ENCODE measurements at places on chromosomes 3 and 15.

DNA sequence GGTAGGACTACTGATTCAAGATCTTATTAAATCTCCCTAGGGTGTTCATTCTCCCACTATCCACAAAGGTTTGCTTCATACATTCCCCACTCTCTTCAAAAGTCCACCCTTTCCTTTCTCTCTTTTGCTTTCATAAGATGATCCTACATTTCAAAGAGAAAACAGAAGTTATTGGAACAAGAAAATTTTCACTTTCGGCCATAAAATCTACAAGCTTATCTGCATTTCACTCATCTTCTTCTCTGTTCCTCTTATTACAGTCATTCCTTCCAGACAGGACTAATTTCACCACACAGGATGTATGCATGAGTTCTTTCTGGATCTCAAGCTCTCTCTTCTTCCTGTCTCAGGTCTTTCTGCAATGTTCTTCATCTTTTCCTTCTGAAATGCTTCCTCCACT is 238.7 kb downstream of the ISL2 start:
- no peak for DNase-seq

- DNase-seq: no peak
Observed at GRCh38 chr15:68593828-68594532, 15.2 kb downstream of the CORO2B start.

- no peak for DNase-seq
Observed at GRCh38 chr3:49763981-49764380, 22.4 kb downstream of the IP6K1 start.

DNA sequence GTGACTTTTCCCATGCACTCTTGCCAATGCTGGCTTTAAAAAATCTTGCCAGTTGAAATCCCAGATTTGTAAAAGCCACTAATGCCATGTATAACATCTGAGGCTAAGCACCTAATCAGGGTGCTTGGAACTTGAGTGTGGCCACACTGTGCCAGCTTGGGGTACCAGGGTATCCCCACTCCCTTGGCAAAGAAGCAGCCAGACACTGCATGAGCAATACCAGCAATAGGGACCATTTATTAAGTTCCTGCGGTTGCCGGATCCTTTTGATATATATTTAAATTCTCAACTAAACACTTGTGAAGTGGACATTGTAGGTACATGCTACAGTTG is 2.2 kb upstream of the RHCG start:
- DNase-seq: no peak

DNA sequence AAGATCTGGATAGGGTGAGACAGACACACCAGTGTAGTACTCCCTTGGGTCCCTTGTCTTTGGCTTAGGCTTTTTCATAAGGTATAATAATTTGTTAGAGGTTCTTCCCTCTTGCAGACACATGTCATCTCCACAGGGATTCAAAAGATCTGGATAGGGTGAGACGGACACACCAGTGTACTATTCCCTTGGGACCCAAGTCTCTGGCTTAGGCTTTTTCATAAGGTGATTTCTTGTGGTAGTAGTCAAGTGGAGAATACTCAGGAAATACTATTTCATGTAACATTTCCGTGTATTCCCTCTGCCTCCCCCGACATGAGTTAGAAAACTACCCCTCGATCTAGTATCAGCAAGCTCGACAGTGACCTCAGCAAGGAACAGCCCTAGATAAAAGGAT is 954 bp upstream of the MAPKBP1 start:
- no peak for DNase-seq

DNA sequence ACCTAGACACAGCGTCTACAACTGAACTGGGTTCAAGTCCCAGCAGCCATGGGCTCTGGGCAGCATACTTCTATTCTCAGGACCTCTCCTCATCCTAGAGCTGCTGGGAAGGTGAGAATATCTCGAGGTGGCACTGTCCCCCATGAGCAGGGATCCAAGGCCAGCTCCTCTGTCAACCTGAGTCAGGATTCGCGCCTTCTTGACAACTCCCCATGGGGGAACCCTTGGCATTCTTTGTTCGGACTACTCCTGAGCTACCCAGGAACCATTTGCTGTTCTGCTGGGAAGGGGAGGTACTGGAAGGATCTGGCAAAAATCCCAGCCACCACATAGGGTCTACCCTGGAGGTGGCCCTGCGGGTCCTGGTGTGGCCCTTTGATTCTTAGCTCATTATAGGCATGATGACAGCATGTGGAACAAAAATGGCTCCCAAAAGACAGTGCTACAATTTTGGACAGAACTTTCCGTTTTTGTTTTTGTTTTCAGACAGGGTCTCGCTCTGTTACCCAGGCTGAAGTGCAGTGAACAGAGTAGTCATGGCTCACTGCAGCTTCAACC is 22.3 kb downstream of the PLXNB1 start:
- no peak for DNase-seq

DNA sequence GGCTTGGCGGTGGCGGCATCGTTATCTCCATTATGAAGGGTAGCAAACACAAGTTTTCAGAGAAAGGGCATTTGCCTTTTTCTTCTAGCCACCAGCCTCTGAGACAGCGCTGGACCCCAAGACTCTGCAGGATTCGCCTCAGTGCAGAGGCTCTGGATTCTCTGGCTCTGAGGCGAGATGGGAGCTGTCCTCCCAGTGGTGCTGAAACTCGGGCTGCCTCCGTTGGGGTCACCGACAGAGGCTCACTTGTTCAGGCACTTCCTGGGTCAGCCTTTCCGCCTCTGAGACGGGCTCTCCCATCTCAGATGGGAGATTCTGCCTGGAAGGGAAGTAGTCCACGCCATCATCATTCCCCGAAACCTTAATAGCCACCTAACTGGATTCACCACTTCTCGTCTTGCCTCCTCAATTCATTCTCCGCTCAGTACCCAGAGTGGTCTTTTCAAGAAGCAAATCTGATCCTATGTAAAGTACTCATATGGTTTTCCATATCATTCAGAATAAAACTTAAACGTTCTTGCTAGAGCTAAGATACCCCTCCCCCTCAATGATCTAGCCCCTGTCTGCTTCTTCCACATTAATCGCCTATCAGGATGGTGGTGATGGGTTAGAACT is 76.9 kb downstream of the RHCG start:
- DNase-seq: peak; percentile 66

DNA sequence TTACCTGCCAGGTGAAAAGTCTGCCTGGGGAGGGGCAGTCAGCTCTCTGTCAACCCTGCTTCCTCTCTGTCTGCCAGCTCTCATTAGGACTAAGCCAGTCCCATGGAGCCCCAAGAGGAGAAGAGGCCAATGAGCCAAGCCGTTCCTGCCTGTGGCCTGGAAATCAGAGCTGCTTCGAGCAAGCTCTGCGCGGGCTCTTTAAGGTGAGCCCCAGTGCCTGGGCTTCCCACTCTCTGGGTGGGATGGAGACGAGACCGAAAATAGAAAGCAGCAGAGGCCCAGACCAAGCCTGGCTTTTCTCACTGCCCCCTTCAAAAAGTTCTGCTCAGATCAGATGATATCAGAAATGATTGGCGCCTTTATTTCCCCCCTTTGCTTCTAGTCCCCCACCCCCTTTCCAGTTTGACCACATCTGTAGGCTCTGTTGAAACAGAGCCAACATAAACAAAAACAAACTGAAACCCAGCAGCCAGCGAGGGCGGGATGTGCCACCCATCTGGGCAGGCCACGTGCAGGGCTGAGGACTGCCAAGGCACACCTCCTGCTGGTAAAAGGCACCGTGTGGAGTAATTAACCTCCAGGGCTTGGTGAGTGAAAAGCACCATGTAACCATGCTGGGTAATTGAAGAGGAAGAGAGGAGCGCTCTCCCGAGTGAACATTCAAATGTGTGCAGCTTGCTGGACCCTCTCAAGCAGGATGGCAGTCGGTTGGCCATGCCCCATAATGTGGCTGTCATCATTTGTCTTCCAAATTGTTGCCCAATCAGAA is 471.0 kb upstream of the PROK2 start:
- DNase-seq: no peak

DNA sequence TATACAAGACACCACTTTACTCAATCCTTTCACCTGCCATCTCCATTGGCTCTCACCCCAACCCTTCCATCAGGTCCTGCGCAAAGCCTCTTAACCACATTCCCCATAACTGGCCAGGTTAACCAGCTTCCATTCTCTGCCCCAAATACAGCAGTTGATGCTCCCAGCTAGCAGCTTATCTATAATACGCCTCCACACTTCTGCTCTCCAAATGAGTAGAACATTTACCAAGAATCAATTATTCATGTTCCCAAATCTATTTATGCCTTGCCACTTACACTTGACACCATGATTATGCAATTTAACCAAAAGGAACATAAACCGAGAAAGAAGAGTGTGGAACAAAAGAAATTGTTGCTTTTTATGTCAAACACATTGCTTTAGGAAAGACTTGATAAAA is 103.7 kb upstream of the TPM1 start:
- DNase-seq: no peak

- DNase-seq: peak; percentile 61
Observed at GRCh38 chr15:101048176-101048575, 129.0 kb downstream of the LRRK1 start.

DNA sequence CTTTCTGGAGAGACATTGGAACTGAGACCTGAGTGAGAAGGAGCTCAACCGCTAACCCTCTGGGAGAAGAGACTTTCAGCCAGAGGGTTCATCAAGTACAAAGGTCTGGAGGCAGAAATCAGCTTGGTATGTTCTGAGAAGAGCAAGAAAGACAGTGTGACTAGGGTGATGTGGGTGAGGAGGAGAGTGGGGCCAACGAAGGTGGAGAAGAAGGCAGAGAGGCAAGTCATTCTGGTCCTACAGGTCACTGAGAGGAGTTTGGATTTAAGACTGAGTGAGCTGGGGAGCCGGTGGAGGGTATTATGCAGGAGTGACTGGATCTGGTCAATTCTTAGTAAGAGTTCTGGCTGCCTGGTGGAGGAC is 12.2 kb downstream of the XIRP1 start:
- no peak for DNase-seq

DNA sequence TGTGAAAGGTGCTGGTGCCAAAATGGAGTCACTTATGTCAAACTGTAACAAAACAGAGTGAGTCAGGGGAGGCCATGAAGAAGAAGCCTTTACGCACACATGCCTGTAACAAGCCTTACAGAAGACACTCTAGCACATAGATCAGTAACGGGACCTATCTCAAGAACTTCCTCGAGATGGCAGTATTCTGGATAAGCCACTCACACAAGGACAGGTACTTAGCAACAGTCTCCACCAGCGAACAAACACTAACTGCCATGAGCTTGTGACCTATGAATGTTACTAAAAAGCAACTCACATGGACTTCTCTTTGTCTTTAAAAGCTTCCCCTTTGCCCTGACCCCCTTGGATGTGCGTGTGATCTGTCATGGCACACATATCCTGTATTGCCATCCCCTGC is 235.1 kb downstream of the CD47 start:
- no peak for DNase-seq

DNA sequence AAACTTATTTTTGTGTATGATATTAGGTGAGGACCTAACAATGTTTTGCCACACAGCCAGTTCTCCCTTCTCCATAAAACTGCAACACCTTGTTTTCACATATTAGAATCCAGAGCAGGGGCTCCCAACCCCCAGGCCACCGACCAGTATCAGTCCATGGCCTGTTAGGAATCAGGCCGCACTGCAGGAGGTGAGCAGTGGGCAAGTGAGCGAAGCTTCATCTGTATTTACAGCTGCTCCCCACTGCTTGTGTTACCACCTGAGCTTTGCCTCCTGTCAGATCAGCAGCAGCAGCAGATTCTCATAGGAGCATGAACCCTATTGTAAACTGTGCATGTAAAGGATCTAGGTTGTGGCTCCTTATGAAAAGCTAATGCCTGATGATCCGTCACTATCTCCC is 185.9 kb upstream of the NSMCE3 start:
- no peak for DNase-seq

DNA sequence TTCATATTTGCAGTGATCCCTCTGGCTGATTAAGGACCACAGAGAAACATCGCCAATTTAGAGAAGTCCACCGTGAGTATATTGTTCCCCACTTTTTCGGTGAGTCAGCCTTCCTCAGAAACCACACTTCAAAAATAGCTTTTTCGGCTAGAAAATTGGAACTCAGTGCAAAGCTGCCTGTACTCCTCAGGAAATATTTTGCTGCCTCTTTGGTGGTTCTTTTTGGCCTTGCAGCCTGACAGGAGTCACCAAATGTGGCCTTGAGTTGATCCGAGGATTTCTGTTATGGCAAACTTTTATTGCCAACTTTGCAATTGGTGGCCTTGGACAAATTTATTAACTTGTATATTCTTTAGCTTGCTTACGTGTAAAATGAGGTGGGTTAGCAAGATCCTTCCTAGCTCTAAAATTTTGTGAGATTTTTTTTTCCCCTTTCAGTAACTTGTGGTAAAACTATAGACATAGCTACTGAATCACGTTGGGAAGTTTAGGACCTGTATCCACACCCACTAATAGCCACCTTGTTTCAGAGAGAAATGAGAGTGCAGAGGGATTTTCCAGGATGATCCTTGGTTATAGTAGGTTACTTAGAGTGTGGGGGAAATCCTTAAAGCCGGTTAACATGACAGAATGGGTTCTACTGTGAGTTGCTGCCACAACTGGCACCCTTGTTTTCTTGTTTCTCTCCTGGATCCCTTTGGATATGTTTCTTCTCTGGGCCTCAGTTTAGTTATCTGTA is 9.9 kb downstream of the ARL6IP5 start:
- no peak for DNase-seq

DNA sequence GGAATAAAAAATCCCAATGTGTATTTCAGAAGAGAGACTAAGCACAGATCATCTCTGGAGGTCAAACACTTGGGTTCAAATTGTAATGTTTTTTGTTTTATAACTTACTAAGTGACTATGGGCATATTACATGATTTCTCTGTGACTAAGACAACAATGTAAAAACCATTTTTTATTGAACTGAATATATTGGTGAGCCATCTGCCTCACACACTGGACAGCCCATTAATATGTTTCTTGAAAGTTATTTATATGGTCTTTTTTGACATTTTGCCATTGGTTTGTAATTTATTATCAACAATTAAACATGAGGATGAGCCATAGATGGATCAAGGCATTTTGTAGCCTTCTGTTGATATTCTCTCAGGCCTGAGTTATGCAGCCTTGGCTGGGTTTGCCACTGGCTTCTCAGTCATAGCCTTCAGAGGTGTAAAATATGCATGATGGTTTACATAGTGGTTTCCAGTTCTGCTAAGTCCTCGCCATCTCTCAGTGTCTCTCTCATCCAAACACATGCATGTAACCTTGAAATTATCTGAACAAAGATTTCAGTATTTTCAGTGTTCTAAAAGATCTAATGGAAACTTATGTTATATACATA is 997.2 kb downstream of the DIPK2A start:
- no peak for DNase-seq

DNA sequence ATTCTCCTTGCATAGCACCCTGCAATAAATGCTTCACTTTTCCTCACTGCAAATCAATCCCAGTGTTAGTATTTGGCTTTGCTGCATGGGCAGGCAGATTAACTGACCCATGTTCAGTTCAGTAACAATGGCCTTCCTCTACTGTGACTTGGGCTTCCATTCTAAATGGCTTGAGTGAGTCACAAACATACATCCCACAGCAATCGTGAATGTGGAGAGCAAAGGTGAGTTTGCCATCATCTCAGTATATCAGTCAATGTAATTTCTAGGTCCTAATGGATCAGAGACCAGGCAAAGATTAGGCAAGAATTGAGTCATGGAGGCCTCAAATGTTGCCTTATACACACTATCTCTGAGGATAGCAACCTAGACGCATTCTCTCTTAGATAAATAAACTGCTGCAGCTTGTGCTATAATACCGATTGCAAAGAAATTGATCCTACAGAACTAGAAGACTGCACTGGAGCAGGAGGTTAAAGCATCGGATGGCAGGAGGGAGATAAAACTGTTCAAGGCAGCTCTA is 8.3 kb upstream of the ATP8B4 start:
- DNase-seq: no peak

- no peak for DNase-seq
Observed at GRCh38 chr3:26683902-26684301, 61.3 kb downstream of the LRRC3B start.

GRCh38 chr3:138675393-138675792 is 66.8 kb downstream of the FAIM start:
- DNase-seq: no peak

GRCh38 chr3:134216851-134217250 is 33.8 kb downstream of the RYK start:
- DNase-seq: no peak
